ENCODE measurements at places on chromosomes 3 and 15.

DNA sequence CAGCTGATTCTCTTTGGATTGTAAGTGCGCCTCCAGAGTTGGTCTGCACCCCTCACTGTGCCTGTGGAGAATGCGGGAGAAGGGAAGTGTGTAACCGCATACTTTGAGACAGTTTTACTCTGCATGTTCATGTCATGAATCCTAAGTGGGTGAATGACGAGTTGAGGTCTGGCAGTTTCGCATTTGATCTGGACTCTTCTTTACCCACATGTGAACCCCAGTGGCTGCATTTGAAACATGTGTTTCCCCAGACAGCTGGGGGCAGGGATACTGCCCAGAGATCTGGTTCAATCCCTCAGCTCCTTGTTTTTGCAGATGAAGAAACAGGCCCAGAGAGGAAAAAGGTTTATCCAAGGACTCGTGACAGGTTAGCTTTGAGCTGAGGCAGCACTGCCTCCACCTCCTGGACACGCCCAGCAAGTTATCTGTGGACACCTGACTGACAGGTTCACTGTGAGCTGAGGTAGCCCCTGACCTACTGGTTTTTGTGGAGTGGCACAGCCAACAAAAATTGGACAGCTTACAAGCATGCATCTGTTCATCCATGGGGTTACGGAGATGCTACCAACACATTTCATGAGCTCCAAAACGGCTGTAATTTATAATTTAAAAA, 207.3 kb downstream of the XXYLT1 start:
- DNase-seq: no peak

DNA sequence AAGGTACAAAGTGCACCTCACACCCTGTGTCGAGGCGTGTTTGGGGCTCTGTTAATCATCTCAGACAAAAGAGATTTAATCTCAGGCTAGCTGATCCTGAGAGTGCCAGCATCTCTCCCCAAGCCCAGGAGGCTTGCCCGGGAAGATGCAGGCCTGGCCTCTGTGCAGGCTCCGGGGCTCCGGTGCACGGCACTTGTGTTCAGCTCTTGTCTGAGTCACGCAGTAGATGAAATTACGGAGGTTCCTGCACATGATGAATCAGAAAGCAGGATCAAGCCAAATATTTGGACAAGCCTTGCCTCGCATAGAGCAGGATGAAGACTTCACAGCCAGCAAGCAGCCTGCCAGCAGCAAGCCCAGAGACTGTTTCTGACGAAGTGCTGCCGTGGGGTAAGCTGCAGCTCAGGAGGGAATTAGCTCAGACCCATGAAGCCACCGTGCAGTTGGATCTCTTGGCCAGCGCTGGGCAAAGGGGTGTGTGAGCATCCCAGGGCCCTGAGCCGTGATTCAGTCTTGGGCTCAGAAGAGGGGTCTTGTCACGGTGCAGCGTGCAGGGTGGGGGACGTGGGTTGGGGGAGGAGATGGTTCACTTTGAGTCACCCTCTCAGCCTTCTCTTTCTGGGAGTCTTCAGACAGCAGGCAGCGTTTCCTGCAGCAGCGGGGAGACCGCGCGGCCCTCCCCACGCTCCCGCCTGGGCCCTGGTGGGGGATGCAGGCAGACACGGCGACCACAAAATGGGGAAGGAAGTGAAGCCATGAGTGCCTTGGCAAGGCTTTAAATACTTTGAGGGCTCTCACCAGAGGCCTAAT, 89.2 kb upstream of the MEF2A start:
- DNase-seq: peak; percentile 45

- DNase-seq: no peak
Measured at GRCh38 chr3:125611908-125612307, 16.6 kb upstream of the OSBPL11 start.

GRCh38 chr3:173770796-173771573, 373.4 kb downstream of the NLGN1 start:
- DNase-seq: no peak

DNA sequence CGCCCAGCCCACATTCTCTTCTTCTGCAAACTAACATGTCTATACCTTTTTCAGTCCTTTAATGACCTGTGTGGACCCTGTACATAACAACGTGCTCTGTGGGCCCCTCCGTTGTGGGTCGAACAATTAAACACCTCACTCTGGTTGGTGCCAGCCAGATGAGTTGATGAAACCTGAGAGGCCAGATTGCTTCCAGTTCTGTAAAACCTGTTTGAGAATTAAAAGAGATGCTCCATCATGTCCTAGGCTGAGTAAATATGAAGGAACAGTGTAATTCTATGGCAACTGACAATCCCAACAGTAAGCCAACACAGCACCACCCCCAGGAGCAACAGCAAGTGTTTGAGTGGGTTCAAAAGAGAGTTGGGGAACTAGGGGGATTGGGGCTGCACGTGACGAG, 5.7 kb upstream of the THBS1 start:
- no peak for DNase-seq

DNA sequence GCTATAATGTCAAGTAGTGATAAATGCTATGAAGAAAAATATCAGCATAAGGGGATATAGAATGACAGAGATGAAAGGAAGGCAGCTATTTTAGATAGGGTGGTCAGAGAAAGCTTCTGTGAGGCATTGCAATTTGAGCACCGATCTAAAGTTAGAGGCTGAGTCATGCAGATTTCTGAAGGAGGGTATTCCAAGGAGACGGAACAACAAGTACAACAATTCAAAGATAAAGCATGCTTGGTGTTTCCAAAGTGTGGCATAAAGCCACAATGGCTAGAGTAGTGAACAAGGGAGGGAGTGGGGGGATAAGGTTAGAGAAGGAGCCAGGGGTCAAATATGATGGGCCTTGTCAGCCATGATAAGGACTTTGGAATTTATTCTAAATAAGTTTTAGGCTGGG, 71.9 kb downstream of the PFN2 start:
- DNase-seq: no peak

DNA sequence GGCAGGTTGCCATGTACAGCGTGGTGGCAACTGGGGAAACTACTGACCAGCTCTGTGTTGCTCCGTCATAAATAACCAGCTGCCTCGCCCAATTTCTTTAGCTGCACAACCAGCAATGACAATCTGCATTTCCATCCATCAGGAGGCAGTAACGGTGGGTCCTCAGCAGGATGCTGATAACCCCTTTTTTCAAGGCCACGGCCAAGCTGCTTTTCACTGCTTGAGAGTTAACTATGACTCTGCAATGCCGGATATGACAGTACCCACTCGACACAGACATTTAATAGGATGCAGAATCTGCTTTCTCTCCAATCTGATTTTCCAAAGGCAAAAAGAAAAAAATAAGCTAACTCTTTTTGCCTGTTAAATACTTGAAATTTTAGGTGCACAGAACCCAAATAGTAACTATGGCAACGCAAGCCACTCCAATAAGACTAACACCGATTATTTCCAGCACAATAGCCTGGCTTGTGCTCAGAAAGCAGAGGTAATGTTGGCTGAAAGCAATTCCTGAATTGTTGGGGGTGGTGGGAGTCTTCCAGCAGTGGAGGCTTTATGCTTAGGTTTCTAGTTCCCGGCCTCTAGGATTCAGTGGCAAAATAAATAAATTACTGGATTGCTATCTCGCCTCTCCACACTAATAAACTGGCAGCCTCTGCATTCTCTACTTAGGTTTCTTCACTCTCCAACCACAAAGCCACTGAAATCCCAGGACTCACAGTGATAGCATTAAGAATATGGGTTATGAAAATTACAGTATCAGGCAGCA, 31.2 kb upstream of the SRGAP3 start:
- DNase-seq: no peak

DNA sequence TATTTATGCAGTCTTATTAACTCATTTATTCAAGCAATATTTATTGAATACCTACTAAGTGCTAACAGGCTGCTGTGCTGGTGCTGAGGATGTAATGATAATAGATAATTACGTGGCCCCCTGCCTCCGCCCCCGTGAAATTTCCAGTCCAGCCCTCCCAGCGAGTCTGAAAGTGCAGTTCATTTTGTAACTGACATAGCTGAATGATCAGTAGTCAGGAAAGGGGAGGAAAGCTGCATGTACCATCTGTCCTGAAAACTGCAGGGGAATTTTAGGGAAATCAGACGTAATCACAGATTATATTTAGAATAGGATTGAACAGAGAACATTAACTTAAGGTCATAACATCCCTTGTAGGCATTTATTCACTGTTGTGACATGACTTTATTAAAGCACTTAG, 736.8 kb downstream of the MCTP2 start:
- DNase-seq: no peak

DNA sequence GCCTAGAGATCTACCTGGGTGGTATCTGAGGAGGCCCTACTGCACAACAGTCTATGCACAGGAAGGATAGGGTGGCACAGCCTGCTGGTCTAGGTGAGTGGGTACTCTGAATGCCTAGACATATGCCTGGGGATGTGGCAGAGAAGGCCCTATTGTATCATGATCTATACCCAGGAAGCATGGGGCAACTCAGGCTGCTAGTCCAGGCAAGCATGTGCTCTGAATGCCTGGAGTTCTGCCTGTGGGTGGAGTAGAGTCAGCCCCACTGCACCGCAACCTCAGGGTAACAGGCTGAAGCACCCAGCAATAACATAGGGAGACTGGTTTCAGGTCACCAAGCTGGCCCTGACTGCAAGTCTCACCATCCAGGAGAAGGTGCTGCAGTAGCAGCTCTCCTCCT, 224.7 kb downstream of the MFSD1 start:
- no peak for DNase-seq

- no peak for DNase-seq
Measured at GRCh38 chr3:123295171-123295900, 93.6 kb downstream of the SEC22A start.

DNA sequence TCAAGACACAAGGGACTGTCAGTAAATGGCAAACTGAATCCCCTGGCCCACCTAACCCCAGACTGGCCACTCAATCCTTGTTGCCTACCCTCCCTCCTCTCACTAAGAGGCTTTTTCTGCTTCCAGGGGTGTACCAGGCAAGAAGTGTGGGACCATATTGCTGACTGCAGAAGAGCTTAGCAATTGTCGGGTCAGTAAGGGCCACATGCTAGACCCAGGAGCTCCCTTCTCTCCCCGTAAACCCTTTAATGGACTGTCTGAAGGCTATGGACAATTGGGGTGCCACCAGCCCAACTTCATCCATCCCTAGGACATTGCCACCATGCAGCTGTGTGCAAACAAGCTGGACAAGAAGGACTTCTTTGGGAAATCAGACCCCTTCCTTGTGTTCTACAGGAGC, 8.8 kb downstream of the CPNE9 start:
- DNase-seq: no peak

GRCh38 chr15:92020804-92021203, 167.3 kb downstream of the SLCO3A1 start:
- no peak for DNase-seq

- DNase-seq: no peak
Measured at GRCh38 chr3:151145713-151146070, 57.3 kb downstream of the GPR171 start.

- DNase-seq: peak; percentile 54
Measured at GRCh38 chr15:90031231-90031791, 30.2 kb downstream of the ZNF710 start.

GRCh38 chr3:138842483-138843188, 7.9 kb upstream of the PIK3CB start:
- DNase-seq: peak; percentile 43

Measured in GM12891 (cell line).